ENCODE measurements at places on chromosomes 5 and 9.
A peak's percentile ranks its signal among the peaks of the same experiment; 100 is the strongest.

DNA sequence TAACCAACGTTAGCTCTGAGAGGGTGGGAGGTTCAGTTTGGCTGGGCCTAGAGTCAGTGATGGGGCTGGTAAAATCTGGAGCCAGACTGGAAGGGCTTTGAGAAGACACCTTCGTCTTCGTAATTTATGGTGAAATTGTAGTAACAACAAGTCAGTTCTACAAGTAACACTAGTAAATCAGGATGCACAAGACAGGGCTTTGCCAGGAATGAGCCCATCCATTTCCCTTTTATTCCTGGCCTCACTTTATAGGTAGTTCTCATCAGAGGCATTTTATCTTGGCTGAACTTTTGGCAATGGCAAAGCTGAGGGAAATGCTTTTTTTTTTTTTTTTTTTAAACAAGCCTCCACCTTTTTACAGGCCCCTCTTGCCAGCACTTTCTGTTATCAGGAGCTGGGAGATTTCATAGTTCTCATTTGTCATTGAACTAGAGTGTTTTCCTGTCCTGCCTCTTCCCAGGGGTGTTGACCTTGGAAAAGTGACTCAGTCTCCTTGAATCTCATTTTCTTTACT lies 110.5 kb upstream of the KLF4 start:
- no peak for DNase-seq

DNA sequence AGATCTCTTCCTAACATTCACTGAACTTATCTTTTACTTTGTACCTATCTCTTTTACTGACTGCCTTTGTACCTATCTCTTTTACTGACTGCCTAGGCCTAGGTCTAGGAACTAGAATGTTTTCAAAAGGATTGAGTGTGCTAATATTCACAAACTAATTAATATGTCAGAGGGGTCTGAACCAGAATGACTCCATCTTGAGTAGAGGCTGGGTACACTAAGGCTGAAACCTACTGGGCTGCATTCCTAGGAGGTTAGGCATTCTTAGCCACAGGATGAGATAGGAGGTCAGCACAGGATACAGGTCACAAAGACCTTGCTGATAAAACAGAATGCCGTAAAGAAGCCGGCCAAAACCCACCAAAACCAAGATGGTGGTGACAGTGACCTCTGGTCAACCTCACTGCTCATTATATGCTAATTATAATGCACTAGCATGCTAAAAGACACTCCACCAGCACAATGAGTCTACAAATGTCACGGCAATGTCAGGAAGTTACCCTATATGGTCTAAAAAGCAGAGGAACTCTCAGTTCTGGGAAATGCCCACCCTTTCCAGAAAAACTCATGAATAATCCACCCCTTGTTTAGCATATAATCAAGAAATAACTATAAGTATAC lies 2.5 kb upstream of the RHOBTB3 start:
- DNase-seq = no peak

DNA sequence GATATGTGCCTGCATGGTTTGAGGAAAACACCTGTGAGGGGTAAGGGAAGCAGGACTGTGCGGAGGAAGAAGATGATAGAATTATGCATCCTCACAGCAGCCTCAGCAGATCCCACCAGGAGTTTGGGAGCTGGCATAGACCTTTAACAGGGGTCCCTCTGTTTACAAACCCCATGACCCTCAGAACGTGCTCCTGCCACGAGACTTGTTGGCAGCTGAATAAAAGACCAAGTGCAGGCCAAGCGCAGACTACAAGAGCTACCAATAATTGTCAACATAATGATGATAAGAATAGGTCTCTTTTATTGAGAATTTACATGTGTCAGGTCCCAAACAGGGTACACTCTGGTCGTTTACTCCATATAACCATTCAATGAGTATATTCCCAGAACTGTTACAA lies 236.0 kb downstream of the MED10 start:
- DNase-seq = no peak

GRCh38 chr5:40223884-40224402 lies 455.8 kb upstream of the PTGER4 start:
- DNase-seq = peak; percentile 29

- no peak for DNase-seq
Measured at GRCh38 chr5:151476016-151476415, 28.6 kb downstream of the SLC36A1 start.

Measured in CD4-positive, alpha-beta T cell treated with Interleukin-21 for 1 hour (primary cell).